H4 (cell line): ENCODE measurements at places on chromosomes 5 and 9. TPM values are rescaled to one million over a fixed set of nuclear protein-coding genes. Genes with fewer than 3 reads are reported as not detected.

PFN3 gene
- not detected in 2 replicates for total RNA-seq

GPX3 gene
- total RNA-seq = 338 and 380 TPM in 2 replicates

ZNG1A gene
- total RNA-seq = 48.4 and 51.1 TPM in 2 replicates

MELK gene
- 78.6 and 94.5 TPM in 2 replicates for total RNA-seq

ARAP3 gene
- total RNA-seq = 4.4 and 4.8 TPM in 2 replicates

CEL gene
- 0.06 and 0.14 TPM in 2 replicates for total RNA-seq

FAM174A gene
- total RNA-seq = 22.8 and 25.0 TPM in 2 replicates

NR3C1 gene
- total RNA-seq = 47.9 and 55.5 TPM in 2 replicates

PRRX2 gene
- 16.5 and 18.9 TPM in 2 replicates for total RNA-seq

IFNA21 gene
- 0.15 TPM in 1 of 2 replicates, not detected in the other for total RNA-seq

TLE1 gene
- 6.2 and 8.7 TPM in 2 replicates for total RNA-seq
